Kidney (tissue), 22 donors: ENCODE measurements at places on chromosomes 2 and 18. TPM values are rescaled to one million over a fixed set of nuclear protein-coding genes. Genes with fewer than 3 reads are reported as not detected.
A peak's percentile ranks its signal among the peaks of the same experiment; 100 is the strongest.

GRCh38 chr2:66570471-66570870 lies 135.5 kb downstream of the MEIS1 start:
- DNase-seq: no peak

The PKP4 gene
- 243 TPM for total RNA-seq

The MAP2 gene
- 11.4 TPM for total RNA-seq

DNA sequence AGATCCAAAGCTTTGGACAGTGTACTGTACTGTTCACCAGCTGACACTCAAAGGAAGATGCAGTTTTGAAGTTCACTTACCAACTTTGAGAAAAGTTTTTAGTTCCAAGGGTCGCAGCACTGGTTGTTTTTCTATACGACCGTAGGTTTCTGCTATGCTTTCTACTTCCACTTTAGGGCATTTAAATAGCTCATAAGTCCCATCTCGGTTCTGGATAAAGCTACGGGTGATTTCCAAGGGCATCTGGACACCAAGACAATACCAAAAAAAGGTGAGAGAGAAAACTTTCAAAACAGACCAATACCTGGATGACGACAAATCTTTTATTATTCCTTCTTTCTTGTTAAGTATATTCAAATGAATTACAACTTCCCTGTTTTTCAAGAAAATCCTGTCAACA lies 30.3 kb downstream of the C2orf42 start:
- DNase-seq: no peak

The CDH7 gene
- total RNA-seq: not detected

DNA sequence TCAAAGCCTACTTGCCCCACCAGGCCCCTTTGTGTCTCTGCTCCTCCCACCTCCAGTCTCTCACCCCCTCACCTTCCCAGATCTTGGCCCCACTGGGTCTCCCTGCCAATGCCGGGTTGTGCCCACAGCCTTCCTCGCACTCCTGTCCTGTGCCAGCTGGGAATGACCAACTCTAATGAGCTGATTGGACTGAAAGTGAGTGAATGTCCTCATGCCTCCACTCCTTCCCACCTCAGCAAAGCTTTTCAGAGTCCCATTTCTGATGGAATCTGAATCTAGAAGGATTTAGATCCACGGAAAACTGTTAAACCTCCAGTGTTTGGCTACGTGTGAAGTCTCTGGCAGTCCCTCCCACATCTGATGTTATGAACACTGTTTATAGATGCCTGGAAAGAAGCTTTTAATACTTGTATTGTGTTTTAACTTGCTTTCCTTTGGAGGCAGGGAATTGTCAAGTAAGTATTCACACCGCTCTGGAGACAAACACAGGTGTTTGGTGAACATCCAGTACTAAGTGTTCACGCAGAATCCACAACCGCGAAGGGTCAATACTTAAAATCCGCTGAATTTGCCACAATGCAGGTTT lies 103.9 kb downstream of the RTN4 start:
- DNase-seq: no peak

- DNase-seq: no peak
Observed at GRCh38 chr2:221130431-221130830, 441.7 kb downstream of the EPHA4 start.

The FAP gene
- total RNA-seq: 3.3 TPM

- no peak for DNase-seq
Observed at GRCh38 chr2:211722928-211723327, 815.7 kb downstream of the ERBB4 start.

The OTX1 gene
- not detected for total RNA-seq

The OSR1 gene
- 1.6 TPM for total RNA-seq

- peak; percentile 55 for DNase-seq
Observed at GRCh38 chr2:241817126-241817820, 8.3 kb downstream of the NEU4 start.

DNA sequence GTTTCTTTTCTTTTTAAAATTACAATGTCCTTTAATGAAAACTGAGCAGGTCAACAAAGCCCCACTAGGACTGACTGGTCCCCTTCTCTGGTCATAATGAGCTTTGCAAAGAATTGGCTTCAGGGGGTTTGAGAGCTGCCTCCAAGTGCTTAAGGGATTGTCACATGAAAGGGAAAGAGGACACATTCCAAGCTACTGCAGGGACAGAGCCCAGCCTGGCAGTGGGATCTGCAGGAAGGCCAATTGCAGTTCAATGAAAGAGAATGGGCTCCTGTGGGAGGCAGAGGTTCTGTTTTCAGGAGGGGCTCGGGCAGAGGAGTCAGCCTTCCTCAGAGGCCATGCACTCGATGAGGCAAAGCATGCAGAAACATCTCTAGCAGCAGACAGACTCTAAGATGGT lies 84.1 kb upstream of the ACKR3 start:
- no peak for DNase-seq

The SLC16A14 gene
- 6.6 TPM for total RNA-seq
